ENCODE measurements at places on chromosomes 12 and 14.

- DNase-seq: no peak
These were observed 106.2 kb upstream of the NAV3 start for GRCh38 chr12:77724367-77724957.

- DNase-seq: no peak
These were observed 44.1 kb downstream of the LRTM2 start for GRCh38 chr12:1864456-1864855.

- no peak for DNase-seq
These were observed 107.3 kb downstream of the SAMD4A start for GRCh38 chr14:54674046-54674741.

GRCh38 chr14:93044121-93044520 lies 71.6 kb downstream of the ITPK1 start:
- no peak for DNase-seq

DNA sequence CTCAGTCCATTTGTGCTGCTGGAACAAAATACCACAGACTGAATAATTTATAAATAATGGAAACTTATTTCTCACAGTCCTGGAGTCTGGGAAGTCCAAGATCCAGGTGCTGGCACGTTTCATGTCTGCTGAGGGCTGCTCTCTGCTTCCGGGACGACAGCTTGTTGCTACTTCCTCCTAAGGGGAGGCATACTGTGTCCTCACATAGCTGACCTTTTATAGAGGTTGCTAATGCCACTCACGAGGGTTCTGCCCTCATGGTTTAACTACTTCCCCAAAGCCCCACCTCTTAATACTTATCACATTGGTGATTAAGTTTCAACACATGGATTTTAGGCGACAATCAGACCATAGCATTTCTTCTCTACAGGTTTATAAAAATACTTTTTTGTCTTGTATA lies 411.1 kb downstream of the NRXN3 start:
- no peak for DNase-seq

GRCh38 chr14:25136811-25137210 lies 86.9 kb upstream of the STXBP6 start:
- DNase-seq: no peak
